Stimulated activated CD8-positive, alpha-beta memory T cell treated with anti-CD3 and anti-CD28 coated beads, Interleukin-7, amount 100 ng/mL, for 4 hours (primary cell): ENCODE measurements at places on chromosomes 2 and 18.

DNA sequence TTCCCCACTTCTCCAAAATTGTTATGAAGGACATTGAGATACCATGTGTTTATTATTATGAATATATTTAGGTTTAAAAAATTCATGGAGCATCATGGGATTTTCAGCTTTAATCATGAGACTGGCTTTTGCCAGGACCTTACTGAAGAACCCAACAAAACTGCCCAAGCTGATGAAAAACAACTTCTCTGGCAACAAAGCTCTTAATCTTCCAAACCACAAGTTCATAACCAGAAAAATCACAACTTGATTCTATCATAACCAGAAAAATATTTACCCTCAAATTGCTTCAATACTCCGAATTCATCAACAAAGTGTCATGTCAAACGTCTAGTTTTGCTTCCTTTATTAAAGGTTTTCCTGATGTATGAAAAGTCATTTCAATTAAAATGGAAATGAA, 971.8 kb upstream of the ACVR2A start:
- no peak for DNase-seq

- no peak for DNase-seq
Measured at GRCh38 chr2:10430886-10431622, 17.1 kb downstream of the ODC1 start.

GRCh38 chr2:143965493-143966164, 554.3 kb downstream of the ZEB2 start:
- no peak for DNase-seq

DNA sequence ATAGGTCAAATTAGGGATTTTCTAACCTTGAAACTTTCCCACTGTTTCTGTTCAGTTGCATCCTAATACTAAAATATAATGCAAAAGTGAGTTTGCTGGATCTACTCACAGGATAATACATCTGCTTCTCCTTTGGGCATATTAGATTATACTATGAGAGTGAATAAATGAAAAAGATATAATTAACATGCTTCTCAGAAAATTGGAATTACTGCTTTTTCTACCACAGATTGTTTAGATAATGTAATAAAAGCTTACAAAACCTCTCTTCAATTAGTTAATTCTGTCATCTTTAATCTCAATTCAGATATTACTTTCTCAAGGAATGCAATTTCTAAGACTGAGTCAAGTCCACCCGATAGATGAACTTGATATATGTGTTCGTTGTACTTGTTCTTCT, 1077.2 kb upstream of the CDH2 start:
- no peak for DNase-seq

DNA sequence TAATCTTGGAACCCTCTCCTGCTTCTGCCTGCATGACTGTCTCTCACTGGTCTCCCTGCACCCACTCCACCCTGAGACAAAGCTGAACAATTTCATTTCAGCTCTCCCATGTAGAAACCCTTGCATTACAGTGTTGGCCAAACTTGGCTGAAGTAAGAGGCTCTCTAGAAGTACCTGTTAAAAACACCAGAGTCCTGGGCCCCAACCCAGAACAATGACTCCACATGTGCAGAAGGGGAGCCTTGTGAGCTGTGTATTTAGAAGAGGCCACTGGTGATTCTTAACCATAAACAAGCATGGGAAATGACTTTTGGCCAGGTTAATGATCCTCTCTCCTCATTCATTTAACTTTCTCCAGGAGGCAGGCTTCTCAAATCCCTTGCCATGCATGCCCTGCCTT, 254.8 kb downstream of the SETBP1 start:
- no peak for DNase-seq

DNA sequence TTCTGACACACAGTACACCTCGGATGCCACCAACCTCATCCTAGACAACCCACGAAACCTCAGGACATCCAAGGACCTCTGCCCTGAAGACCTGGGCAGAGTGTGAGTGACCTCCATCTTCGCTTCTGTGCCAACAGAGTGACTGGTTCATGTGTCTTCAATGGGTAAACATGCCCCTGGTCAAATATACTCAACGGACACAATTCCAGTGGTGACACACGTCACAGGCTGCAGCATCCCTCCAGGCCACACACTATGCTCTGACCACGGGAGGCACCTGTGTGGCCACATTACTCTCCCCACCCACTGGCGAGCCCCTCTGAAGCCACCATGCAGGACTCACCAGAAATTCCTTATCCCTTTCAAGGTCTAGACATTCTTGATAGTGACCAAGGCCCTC, 85.2 kb downstream of the GALR1 start:
- DNase-seq: no peak

DNA sequence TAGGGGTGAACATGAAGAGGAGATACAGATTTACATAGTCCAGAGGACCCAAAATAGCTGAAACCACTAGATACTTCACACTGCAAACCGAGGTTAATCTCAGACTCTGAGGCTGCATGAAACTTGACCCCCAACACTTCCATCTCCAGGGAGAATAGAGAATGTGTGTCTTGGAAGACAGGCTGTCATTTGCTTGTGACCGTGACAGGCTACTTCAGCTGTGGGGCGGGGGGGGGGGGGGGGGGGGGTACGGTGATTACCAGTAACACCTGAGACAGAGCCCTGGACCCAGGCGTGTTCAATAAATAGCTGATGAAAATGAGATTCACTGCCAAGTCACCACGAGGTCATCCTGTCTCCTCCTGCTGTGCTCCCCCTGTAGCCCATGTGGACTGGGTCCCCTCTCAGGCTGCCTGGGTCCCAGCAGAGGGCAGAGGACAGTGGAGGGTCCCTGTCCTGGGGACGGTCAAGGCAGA, 5.7 kb upstream of the KLHL29 start:
- DNase-seq: no peak

GRCh38 chr2:165575044-165575615, 105.6 kb downstream of the CSRNP3 start:
- no peak for DNase-seq

DNA sequence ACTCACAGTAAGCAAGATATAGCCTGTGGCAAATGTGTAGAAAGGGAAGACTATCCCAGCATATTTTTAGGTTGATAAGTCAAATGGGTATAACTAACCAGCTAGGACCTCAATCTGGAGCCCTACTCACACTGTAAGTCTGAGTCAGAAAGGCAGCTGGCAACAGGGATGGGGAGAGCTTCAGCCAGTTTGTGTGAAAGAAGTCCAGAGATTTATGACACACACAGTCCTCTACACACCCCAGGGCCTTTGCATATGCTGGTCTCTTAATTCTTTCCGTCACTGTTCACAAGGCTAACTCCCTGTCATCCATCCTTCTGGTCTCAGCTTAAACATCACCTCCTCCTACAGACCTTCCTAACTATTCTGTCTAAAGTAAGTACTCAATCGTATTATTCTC, 5.9 kb upstream of the TCF4 start:
- no peak for DNase-seq

DNA sequence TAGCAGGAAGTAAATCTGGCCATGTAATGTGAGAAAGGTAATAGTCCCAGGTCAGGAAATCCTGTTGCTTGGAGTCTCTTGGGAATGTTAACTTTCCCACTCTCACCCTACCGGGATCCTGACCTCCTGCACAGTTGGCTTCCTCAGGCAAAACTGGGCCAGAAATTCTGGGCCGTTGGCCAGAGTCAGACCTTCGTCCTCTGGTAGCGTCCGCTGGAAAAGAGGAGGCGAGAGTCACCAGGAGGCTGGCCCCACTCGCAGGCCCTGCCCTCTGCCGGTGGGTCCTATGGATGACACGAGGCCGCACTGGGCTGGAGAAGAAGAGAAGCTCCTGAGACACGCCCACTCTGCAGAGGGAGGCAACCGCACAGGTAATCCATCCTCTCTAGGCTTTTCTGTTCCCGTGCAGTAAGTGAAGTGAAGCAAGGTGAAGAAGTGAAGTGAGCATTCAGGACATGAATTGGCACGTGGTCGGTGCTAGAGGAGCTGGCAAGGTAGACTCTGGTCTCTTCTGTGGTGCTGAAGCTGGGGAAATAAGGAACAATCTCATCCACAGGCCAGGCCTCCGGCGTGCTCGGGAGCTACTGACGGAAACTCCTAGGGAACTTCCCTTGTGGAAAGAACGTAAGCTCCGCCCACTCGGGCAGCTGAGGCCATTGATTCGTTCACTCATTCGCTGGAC, 182.7 kb upstream of the GLI2 start:
- no peak for DNase-seq

- DNase-seq: no peak
Measured at GRCh38 chr18:3248062-3248657, 559 bp downstream of the MYL12A start.

- no peak for DNase-seq
Measured at GRCh38 chr2:112757265-112757664, 7.1 kb downstream of the CKAP2L start.

DNA sequence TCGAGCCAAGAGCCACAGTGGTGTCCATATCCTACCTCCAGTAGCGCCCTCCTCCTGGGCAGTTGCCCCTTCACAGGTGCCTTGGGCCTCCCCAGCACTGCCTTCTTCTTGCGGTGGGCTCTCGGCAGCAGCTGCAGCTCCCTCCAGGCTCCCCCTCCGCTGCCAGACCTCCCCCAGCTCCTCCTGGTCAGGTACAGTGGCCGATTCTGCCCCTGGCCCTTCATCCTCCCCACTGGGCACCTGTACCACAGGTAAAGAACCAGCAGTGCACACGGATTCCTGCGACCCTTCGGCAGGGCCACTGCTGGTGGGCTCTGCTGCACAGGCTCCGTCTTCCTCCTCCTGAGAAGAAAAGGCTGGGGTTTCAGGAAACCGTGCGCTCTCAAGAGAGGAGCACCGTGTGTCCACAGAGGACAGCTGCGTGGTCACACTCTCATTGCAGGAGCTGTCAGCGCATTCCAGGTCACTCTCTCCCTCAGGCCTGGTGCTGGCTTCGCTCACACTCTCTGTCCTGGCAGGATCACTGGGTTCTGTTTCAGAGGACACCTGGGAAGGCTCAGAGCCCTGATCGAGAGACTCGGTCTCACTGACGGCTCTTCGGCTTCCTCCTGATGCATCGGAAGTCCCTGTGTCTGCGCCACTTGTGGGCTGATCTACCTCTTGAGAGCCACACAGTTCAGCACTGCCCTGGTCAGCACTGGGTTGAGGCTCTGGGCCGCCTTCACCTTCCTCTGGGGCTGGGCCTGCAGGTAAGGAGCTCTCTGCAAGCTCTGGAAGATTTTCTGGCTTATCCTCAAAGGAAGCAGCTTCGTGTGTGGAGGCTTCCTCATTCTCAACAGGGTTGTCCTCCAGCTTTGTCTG, 147.4 kb upstream of the STK17B start:
- no peak for DNase-seq

- no peak for DNase-seq
Measured at GRCh38 chr18:8556424-8556823, 52.8 kb upstream of the RAB12 start.

GRCh38 chr18:37055137-37055802, 226.3 kb downstream of the KIAA1328 start:
- DNase-seq: no peak

- DNase-seq: no peak
Measured at GRCh38 chr2:124081154-124081716, 56.1 kb downstream of the CNTNAP5 start.

GRCh38 chr18:76274468-76275289, 220.4 kb downstream of the ZNF516 start:
- no peak for DNase-seq

DNA sequence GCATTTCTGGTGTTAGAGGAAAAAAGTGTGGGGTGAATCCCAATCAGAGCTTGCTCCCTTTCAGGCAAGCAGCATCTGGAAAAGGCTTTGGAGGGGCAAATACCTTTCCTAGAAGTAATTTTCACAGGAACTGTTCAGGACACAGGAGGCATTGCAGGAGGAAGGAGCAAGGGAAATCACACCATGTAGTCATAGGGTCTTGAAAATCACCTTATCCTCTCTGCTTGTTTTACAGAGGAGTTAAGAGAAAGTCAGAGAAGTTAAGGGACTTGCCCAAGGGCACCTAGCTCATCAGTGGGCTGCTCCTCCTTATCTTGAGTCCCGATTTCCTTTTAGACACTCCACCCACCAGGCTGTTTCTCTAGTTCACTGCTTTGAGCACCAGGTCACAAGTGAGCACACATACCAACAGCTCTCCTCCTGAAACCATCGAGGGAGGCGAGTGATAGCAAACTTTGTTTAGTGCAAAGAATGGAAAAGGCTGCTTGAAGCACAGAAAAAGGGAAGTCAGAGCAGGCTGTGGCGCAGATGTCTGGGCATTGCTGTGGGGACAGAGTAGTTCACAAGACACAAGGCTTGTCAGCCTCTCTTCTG, 89.2 kb upstream of the CXCR4 start:
- DNase-seq: no peak

DNA sequence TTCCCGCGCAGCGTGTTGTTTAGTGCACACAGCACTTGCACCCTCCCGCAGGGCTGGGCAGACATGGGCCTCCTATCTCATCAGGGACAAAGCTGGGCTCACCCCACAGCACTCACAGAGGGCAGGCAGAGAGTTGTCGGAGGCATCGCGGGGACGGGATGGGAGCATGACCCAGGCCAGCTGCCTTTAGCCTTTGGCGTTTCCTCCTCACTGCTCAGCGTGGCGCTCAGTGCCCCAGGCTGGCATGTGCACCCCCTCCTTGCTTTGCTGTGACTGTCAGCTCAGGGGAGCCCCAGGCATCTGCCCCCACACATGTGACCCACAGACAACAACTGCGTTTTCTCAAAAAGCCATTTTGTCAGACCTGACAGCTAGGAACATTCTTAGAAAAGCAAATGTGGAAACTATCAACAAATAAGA, 101.1 kb downstream of the RNF144A start:
- no peak for DNase-seq

DNA sequence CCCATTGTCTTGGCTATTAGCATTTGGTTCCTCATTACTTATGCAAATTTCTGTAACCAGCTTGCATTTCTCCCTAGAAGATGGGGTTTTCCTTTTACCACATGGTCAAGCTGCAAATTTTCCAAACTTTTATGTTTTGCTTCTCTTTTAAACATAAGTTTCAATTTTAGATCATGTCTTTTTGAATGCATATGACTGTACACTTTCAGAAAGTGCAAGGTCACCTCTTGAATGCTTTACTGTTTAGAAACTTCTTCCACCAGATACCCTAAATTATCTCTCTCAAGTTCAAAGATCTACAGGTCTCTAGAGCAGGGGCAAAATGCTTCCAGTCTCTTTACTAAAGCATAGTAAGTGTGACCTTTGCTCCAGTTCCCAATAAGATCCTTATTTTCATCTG, 837.6 kb upstream of the NXPH2 start:
- no peak for DNase-seq

GRCh38 chr2:47321006-47321405, 82.0 kb upstream of the MSH2 start:
- no peak for DNase-seq

GRCh38 chr2:178320011-178320585, 125.8 kb downstream of the OSBPL6 start:
- no peak for DNase-seq

GRCh38 chr2:204775766-204776165, 230.5 kb downstream of the PARD3B start:
- no peak for DNase-seq
